ENCODE measurements at places on chromosomes 1 and 21. TPM values are rescaled to one million over a fixed set of nuclear protein-coding genes. Genes with fewer than 3 reads are reported as not detected.

GRCh38 chr1:4699376-4700301 is 45.2 kb downstream of the AJAP1 start:
- no peak for DNase-seq
- no peaks in the 10 kb centered on the region for H3K36me3 ChIP-seq
- no peak overlapping the region for H3K4me3 ChIP-seq
- H3K4me1 ChIP-seq = no peaks in the 10 kb centered on the region

DNA sequence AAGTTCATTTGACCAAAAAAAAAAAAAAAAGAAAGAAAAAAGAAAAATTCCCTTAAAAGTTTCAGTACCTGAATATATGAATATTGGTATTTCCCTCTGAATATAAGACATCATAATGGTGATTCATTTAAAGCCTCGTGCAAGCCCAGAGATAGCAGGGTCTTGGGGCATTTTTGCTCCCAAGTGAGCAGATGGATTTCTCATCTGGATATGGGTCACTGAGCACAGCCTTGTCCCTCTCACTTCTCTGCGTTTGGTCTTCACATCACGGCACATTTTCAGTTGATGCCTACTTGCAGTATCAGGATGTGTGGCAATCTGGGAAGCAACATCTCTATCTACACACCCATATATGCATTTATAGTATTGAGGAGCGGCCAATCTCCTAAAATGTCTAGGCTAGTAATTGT is 12.7 kb downstream of the CD58 start:
- peaks cover 16% of the 10 kb centered on the region for H3K4me1 ChIP-seq
- no peak overlapping the region for H3K27ac ChIP-seq
- H3K27me3 ChIP-seq = no peaks in the 10 kb centered on the region
- H3K4me3 ChIP-seq = no peak overlapping the region

DNA sequence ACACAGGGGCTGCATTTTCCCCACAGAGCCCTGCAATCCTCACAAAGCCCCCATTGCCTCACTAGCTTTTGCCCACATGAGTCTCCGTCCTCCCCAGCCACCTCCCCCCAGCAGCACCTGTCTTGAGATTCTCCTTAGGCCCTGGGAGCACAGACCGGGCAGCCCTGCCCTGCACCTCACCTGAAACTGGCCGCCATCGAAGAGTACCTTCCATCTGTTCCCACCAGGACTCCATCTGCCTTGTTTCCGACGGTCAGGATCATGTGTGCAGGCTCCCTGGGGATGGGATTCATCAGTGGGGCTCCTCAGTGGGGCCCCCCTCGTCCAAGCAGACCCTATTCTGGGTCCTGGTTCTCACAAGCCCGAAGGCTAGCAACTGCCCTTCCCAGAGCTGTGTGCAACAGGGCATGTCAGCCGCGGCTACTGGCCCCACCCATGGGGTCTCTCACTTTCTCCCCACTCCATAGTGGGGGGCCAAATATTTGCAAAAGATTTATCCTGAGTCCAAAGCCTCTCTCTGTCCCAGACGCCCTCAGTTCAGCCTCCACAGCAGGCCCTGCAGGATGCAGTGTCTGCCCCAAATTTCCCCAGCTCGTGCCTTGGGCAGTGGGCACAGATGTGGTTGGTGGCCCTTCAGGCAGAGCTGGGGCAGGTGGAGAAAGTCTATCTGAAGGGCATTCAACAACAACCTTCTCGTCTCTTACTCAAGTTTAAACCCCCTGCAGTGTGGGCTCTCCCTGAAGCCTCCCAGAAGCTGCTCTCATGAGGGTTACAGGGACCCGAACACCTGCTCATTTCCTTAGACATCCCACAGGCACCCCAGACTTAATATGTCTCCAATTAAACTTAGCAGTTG is 4.8 kb downstream of the PDZK1IP1 start:
- H3K36me3 ChIP-seq = no peaks in the 10 kb centered on the region
- no peak overlapping the region for H3K27ac ChIP-seq
- no peak overlapping the region for H3K4me3 ChIP-seq
- H3K4me1 ChIP-seq = peaks cover 11% of the 10 kb centered on the region

GRCh38 chr1:31405578-31406245 is 7.3 kb upstream of the SERINC2 start:
- H3K27me3 ChIP-seq = no peaks in the 10 kb centered on the region
- no peak overlapping the region for H3K27ac ChIP-seq
- no peak for DNase-seq
- H3K4me3 ChIP-seq = no peak overlapping the region
- H3K36me3 ChIP-seq = no peaks in the 10 kb centered on the region

- no peak overlapping the region for H3K4me3 ChIP-seq
- no peaks in the 10 kb centered on the region for H3K4me1 ChIP-seq
- no peaks in the 10 kb centered on the region for H3K36me3 ChIP-seq
These were observed 469.3 kb downstream of the LTN1 start for GRCh38 chr21:28523367-28523766.

- no peak overlapping the region for H3K27ac ChIP-seq
- no peak overlapping the region for H3K4me3 ChIP-seq
- H3K4me1 ChIP-seq = no peaks in the 10 kb centered on the region
- H3K36me3 ChIP-seq = no peaks in the 10 kb centered on the region
- no peaks in the 10 kb centered on the region for H3K27me3 ChIP-seq
These were observed 16.3 kb downstream of the BATF3 start for GRCh38 chr1:212683357-212683722.

DNA sequence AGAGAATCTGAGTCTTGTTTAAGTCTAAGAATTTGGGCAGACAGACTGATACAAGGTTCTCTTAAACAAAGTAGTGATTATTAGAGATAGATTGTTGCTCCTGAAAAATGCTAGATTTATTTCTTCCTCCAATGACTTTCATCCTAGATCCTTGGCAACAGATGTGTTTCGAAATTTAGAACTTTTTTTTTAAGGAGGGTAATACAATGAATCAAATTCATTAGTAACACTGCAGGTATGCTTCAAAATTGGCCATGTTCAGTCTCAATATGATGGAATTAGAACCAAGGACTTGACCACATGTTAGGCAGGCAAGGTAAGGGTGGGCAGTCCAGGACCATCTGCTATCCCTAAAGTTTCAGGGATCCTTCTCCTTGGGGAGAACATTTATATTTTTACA is 4.5 kb upstream of the LCE1F start:
- no peak for DNase-seq
- no peaks in the 10 kb centered on the region for H3K27me3 ChIP-seq
- no peak overlapping the region for H3K27ac ChIP-seq
- H3K4me1 ChIP-seq = no peaks in the 10 kb centered on the region
- no peaks in the 10 kb centered on the region for H3K36me3 ChIP-seq

- H3K4me1 ChIP-seq = peaks cover 7% of the 10 kb centered on the region
- no peaks in the 10 kb centered on the region for H3K27me3 ChIP-seq
- no peak overlapping the region for H3K4me3 ChIP-seq
- no peak for DNase-seq
- H3K36me3 ChIP-seq = no peaks in the 10 kb centered on the region
- H3K27ac ChIP-seq = no peak overlapping the region
These were observed 714.9 kb downstream of the ADGRL2 start for GRCh38 chr1:82515650-82516049.

The CRYAA gene
- total RNA-seq = not detected

The RNU1-3 gene
- under 0.01 TPM for total RNA-seq

The USP48 gene
- 53.6 TPM for total RNA-seq

The OLFM3 gene
- total RNA-seq = 1.4 TPM

The LDLRAD2 gene
- under 0.01 TPM for total RNA-seq

The ACTL8 gene
- total RNA-seq = not detected

The LRRC3 gene
- total RNA-seq = 3.9 TPM
